ENCODE measurements at places on chromosomes 2 and 18.
A peak's percentile ranks its signal among the peaks of the same experiment; 100 is the strongest.

GRCh38 chr2:6184532-6185292 lies 492.5 kb downstream of the SOX11 start:
- DNase-seq: peak; percentile 83

DNA sequence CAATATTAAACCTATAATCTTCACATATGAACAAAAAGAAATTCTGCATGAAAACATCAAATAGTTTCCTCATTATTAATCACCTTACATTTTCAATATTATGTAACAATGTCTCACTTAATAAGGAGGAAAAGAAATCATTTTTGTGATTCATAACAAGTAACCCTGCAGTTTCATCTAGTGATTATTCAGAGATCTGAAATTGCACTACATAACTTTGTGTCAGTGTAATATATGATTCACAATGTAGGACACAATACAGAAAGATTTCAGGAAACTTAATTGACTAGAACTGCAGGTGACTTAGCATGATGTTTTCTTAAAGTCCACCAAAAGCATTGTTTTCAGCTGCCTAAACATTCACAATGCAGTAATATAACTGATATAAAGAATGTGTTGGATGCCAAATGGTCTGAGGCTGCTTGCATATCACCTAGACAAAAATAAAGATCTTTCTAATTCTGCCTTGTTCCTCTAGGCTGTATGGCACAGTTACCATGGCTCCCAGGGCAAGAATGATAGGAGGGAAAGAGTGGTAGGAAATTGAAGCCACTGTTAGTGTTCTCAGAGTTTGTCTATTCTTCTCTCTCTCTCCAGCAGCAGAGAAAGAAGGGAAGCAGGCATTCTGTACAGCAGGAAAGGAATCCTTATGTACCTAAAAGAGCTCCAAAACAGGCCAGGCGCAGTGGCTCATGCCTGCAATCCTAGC lies 366.6 kb downstream of the FSIP2 start:
- DNase-seq: no peak

DNA sequence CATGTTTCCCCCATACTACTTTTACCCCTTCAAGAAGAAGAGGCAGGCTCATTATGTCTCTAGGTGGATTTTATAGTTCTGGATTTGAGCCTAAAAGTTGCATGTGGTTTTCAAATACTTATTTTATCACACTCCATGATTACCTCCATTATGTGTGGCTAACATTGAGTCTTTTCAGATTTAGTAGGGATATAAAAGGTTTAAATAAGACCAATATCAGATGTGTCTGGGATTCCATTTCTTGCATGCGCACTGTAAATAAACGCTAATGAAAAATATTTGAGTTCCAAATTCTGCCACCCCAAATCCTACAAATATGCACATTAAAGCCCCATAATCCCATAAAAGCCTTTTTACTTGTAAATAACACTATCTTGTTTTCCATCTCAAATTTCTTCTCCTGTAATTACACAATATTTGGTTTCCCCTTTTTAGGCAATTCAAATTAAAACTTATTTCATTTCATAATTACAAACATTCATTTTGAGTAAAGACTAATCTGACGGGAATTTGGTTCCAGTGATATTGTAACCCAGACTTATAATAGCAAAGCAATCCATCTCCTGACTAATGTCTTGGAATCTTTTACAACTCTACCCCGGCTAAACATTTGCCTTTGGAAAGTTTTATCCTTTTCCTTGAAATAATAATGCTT lies 600.0 kb downstream of the SLC4A3 start:
- DNase-seq: peak; percentile 73

GRCh38 chr2:40332191-40332826 lies 119.6 kb downstream of the SLC8A1 start:
- peak; percentile 80 for DNase-seq

GRCh38 chr18:48033790-48034650 lies 103.6 kb upstream of the SMAD2 start:
- DNase-seq: no peak

DNA sequence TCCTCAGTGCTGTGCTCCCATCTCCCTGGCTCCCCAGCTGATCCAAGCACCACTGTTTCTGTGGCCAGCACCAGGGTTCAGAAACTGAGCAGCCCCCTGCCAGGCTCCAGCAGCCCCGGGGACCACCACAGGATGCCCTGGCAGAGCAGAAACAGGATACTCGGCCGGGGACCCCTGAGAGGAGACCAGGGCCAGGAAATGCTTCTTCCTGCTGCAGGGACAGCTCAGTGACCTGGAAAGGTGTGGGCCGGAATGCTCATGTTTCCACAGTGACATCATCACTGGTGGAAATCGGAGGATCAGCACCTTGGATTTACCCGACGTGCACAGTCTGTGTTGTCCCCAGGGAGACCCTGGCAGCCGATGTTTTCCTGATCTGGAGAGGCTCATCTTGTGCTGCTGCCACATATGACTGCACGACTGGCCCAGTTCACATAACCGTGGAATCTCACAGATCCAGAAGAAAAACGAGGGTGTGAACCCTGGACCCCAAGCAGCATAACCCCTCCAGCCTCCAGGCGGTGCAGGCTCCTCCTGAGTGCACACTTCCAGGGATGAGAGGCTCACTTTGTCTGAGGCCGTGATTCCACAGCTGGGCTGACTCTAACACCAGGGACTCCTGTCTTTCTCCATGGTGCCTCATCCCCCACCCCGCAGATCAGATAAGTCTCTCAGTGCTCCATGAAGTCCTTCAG lies 58.0 kb downstream of the DDX1 start:
- no peak for DNase-seq

GRCh38 chr18:48460929-48461583 lies 51.9 kb upstream of the ZBTB7C start:
- DNase-seq: no peak

DNA sequence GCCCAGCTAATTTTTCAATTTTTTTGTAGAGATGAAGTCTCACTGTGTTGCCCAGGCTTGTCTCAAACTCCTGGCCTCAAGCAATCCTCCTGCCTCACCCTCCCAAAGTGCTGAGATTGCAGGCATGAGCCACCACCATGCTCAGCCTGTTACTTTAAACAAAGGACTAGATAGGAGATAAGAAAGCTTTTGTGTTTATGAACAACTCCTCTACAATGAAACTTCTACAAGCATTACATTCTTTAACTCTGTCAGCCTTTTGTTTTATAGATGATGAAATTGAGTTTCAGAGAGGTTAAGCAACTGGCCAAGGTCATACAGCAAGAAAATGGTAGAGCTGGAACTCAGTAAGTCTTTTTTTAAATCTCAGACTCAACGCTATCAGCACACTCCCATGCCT lies 22.7 kb downstream of the ALPK2 start:
- no peak for DNase-seq
